ENCODE measurements at places on chromosomes 12 and 14.

GRCh38 chr14:105107351-105107750 is 42.1 kb upstream of the GPR132 start:
- DNase-seq = no peak

GRCh38 chr14:50381823-50382287 is 14.8 kb downstream of the CDKL1 start:
- DNase-seq = no peak

GRCh38 chr12:48936379-48936979 is 11.2 kb upstream of the FKBP11 start:
- peak; percentile 77 for DNase-seq

GRCh38 chr12:31663576-31663975 is 4.1 kb downstream of the ETFBKMT start:
- DNase-seq = no peak

- DNase-seq = no peak
Observed at GRCh38 chr14:61730756-61731373, 31.4 kb upstream of the SNAPC1 start.

GRCh38 chr14:102929241-102930137 is 7.0 kb downstream of the AMN start:
- DNase-seq = peak; percentile 50

GRCh38 chr12:6734506-6735387 is 10.9 kb downstream of the COPS7A start:
- DNase-seq = no peak

DNA sequence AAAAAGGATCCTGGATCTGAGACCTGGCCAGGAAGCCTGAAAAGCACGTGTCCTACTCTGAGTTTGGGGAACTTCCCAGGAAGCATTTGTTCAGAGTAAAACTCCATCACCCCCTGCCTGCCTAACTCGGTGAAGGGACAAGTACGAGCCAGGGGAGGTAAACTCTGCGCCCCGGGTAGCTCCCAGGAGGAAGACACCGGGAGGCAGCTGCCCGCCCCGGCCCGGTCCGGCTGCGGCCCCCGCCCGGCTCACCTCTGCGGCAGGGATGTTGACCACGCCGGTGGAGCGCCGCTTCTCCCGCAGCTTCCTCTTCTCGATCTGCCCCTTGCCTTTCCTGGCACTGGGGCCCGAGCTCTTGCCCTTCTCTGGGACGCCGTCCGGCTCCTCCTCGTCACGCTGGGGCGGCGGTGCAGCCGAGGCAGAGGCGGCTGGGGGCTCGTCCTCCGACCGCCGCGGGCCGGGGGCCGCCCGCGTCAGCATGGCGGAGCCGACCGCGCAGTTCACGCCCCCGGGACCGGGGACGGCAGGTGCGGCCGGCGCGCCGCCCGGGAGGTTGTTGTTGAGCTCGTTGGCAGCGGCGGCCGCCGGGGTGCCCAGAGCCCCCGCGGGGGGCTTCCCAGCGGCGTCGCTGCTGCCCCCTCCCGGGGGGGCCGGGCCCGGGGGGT is 1.2 kb downstream of the PAWR start:
- DNase-seq = peak; percentile 74

GRCh38 chr12:110585231-110585799 is 2.2 kb upstream of the PPTC7 start:
- DNase-seq = no peak

DNA sequence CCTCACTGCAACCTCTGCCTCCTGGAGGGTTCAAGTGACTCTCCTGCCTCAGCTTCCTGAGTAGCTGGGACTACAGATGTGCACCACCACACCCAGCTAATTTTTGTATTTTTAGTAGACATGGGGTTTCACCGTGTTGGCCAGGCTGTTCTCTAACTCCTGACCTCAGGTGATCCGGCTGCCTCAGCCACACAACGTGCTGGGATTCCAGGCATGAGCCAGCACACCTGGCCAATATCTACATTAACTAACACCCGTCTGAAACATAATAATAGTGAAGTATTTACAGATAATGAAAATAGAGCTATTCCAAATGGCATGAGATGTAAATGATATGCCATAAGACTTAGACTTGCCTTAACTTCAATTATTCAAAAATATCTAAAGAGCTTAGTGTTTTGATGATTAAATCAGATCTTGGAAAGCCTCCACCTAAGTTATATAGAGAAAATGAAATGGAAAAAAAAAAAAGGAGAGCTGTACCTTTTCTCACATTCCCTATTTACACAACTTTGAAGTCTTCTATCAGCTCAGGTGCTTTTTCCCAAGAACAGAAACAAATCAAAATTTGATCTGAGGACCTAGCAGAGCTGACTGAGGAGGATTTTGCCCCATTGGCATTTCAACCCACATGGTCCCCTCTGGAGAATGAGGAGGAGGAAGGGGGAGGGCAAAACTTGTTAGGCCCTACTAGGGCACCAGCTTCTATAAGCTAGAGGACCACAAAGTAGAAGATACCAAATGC is 309.2 kb downstream of the PRKD1 start:
- no peak for DNase-seq
